CD4-positive, alpha-beta memory T cell (primary cell): ENCODE measurements at places on chromosomes 11 and 22.

- no peak for DNase-seq
These were observed 15.5 kb downstream of the GP1BB start for GRCh38 chr22:19738664-19739447.

GRCh38 chr11:107830915-107831540 is 27.6 kb downstream of the SLC35F2 start:
- no peak for DNase-seq

GRCh38 chr22:29827091-29827490 is 11.0 kb downstream of the ASCC2 start:
- no peak for DNase-seq

GRCh38 chr11:14818779-14819178 is 73.3 kb downstream of the CYP2R1 start:
- DNase-seq: no peak

DNA sequence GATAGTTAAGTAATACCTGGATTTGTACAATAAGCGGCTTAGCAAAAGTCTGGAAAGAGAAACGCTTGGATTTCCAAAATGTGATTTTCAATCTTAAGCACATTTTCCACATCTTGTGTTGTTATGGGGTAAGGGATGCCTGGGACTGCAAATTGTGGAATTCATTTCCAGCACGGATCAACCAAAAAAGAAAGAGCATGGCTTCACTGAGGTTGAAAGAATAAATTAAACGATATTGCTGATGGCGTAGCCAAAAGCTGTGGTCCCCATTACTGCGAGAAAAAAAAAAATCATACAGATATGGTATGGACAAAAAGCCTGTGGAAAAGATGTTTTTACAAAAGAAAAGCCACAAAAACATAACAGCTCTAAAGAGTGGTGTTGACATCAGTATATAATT is 26.0 kb upstream of the ALX4 start:
- no peak for DNase-seq

DNA sequence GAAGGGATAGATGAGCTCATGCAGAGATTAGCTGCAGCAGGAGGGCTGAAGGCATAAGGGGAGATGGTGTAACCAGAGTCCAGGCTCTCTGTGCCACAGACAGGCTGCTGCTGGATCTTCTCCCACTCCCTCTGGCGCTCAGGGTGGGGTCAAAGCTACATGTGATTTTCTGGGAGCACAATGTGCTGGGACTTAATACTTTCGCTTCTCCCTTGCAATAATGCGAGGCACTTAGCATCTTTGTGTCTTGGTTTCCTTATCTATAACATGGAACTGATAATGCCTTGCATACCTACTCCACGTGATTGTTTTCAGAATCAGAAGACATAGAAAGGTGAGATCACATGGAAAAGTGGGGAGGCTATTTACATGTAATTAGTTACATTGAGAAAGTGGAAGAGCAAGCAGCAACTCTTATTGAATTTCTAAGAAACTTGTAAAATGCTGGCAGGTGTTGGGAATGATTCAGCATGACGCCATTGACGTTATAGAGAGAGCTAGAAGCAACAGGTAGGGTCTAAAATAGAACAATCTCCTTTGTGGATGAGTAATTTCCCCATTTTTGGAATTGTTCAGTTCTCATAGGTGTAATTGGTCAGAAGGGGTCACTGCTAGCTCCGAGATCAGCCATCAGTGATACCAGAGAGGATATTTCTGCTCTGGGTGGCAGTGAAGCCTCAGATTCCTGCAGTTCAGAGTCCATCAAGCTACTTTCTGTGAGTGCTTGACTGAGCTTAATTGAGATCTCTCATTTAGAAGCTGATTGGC is 8.2 kb upstream of the OR9I1 start:
- DNase-seq: no peak

DNA sequence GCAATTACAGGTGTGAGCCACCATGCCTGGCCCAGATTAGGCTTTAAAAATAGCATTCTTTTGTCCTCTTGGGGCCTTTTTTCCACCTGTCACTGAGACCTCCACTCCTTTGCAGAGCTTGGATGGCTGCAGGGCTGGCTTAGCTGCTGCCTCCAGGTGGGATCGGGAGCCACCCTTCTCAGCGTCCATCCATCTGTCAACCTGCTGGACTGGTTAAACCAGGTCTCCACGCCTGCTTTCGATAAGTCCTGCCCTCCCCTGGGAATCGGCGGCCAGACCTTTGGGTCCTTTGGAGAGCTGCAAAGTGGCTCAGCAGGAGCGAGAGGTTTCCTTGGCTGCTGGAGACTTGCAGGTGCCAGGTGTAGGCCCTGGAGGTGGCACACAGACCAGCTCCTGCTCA is 23.4 kb upstream of the GRAMD4 start:
- DNase-seq: no peak

GRCh38 chr22:27387561-27387960 is 414.0 kb downstream of the MN1 start:
- no peak for DNase-seq

DNA sequence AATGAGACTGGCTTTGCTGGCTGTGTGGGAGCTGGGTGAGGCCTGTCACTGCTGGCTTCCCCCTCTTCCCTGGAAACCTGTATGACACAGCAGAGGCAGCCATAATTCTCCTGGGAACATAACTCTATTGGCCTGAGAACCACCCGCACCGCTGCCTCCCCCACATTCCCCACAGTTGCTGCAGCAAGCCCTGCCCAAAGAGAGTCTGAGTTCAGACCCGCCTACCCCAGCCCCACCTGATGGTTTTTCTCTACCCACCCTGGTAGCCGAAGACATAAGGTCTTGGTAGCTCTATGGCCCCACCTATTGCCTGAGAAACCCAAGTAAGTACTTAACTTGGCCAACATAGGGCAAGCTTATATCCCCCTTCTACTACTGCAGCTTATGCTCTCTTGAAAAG is 174.8 kb downstream of the C11orf91 start:
- DNase-seq: no peak

DNA sequence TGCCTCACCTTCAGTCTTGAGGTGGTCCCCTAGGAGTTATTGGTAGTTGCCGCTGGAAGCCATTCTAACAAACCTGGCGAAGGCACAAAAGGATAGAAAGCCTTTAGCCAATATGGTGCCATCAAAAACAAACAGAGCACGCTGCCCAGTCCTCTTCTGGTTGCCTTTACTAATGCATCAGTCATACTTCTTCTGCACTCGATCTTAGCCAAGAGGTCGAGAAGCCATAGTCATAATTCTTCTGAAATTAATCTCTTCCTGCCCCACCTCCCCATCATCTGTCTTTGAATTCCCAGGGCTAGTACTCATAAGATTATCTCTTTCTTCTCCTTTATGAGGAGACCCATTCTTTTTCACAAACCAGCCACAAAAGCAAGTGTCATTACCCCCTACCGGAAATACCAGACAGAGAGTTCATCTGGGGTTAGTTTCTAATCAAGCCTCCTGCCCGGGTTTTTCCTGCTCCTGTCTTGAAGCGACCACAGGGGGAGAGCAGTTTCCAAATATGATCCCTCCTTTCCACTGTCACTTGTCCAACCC is 21.4 kb upstream of the EHF start:
- no peak for DNase-seq

DNA sequence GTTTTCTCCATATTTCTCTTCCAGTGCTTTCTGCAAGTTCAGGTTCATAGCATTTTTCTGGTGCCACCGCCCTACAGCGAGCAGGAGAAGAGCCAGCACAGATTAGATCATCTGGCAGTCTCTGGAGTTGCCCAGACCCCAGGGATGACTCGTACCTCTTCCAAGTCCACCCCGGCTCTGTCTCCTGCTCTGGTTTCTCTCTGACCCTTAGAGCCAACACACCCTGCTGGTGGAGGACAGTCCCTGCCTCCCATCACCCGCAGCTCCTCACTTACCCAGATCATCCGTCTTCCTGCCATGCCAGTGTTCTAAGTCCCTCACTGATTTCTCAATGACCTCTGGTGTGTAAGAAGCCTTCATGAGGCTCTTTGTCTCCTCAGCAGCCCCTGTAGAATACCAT is 28.0 kb downstream of the TST start:
- DNase-seq: no peak

DNA sequence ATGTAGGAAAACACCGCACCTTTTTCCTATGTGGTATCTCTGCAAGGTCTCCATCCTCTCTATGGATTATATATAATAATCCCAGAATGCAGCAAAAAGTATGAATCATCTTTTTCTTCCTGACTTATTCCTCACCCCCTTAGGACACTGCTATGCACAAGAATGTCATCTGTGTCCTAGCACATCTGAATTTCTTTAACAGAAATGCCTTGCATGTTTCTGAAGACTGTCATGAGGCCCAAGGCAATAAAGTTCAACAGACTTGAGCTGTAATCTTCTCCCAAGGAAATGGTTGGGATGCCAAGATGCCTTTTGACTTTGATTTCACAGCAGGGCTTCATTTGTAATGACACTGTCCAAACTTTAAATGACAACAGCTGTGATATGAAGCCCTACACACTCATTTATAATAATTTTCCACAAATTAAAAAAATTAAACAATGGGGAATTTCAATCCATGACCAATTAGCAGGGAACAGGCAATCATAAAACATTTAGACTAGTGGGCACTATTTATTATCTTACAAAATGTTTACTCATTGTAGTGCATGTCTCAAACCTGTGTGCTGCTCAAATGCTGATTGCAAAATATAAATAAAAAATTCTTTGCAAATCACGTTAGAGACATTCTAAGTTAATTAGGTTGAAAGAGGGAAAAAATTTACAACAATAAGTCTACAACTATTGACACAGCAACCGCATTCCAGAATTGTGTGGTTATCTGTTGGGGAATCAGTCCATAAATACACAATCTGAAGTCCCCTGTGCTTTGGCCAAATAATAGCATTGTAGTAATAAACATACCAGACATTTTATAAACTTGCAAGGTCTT is 242.3 kb downstream of the SWAP70 start:
- DNase-seq: no peak

DNA sequence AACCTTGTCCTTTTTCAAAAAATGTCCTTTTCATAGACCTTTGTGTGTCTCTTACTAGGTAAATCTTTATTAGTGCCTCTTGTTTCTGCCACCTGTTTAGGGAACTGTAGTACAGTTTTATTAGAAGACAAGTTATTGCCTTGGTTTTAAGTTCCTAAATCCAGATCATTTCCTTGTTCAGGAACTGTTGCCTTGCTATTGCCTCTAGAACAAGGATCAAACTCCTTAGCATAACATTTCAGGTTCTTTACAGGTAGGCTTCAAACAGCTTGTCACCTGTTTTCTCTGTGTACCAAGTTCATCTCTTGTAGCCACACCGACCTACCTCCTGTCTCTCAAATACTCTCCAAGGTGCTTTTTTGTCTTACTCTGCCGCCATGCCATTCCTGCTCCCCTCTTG is 75.2 kb downstream of the MTMR3 start:
- no peak for DNase-seq

GRCh38 chr11:112115386-112115785 is 28.7 kb downstream of the SDHD start:
- no peak for DNase-seq

DNA sequence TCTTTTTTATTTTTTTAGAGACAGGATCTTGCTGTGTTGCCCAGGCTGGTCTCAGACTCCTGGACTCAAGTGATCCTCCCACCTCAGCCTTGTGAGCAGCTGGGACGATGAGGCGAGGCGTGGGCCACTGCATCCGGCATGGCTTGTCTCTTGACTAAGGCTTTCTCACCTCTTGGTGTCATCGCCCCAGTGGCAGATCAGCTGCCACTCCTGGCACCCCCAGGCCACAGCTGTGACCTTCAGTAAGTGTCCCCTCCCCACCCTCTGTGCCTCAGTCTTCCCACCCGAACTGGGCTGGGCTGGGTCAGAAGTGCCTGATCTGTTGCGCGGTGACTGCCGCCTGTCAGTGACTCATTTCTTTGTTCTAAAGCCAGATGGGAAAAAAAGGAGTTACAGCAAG is 3.6 kb downstream of the SYNGR1 start:
- no peak for DNase-seq

DNA sequence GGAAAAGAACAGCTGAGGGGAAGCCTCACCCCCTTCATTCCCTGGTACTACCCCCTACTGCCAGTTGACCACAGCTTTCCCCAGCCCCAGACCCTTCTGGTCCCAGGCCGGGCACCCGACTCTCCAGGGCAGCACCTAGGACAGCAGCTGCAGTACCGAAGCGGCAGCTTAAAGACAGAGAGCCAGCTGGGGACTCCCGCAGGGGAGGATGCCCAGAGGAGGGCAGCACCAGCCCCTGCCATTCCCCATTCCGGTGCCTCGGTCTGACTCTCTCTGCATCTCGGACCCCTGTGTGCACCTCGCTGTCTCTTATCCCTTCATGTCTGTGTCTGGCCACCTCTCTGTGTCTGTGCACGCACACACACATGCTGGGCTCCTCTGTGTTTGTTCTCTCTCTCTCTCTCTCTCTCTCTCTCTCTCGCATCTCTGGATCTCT is 9.4 kb downstream of the IGSF9B start:
- DNase-seq: peak; percentile 78

GRCh38 chr11:77776455-77776854 is 44.1 kb downstream of the RSF1 start:
- peak; percentile 18 for DNase-seq

GRCh38 chr11:100963375-100963774 is 166.2 kb downstream of the PGR start:
- DNase-seq: no peak

DNA sequence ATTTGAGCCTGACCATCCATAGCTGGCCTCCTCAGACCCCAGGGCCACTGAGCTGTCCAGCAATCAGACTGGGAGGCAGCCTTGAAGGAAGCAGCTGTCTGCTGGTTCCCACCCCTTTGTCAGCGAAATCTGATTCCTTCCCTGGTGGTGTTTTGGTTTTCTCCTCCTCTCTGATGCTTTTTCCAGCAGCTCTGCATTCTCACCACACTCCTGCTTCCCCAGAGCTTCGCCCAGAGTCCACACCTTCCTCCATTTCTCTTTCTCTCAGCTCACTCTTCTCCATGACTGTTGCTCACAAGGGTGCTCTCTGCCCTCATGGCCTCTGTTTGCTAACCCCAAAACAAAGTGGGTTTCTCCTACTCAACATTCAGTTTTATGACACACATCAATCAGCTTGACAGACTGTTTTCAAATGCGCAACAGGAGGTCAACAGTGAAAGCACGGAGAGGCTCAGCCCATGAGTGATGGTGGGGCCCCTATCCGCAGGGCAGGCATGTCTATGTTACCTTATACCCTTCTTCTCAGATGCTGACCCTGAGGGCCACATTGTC is 130.6 kb upstream of the MTNR1B start:
- no peak for DNase-seq

DNA sequence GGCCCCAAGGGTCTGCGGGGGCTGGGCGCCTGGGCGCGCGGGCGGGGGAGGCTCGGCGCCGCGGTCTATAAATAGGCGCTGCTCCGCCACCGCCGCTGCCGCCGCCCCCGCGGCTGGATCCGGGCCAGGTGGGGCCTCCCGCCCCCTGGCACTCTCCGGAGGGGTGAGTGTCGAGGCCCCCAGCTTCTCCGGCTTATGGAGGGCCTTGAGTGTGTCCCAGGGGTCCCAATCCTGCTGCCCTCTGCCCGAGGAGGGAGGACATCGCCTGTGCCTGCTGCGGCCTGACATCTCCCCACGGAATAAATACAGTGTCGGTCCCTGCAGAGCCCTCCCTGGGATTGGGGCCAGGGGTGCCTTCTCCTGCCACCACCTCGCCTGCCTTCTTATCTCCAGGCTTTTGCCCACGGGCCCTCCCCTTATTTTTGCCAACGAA is 4.3 kb upstream of the GP1BB start:
- no peak for DNase-seq
